NB4 (cell line): ENCODE measurements at places on chromosomes 5 and 9.

DNA sequence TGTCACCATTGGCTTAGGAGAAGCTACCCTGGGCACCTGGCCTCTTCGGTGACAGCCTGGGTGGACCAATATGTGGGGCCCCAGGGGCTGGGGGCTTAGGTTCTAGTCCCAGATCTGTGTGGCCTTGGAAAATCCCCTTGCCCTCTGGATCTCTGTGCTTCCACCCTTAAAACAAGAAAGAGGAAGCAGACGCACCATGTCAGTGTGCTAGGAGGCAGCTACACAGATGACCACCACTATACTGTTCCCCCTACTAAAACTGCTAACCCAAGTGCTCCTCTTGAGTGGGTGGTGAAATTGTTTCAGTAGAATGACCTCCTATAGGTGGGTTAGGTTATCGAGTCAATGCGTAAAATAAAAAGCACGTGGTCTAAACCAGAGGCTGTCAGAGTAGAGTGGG, 31.0 kb downstream of the AFAP1L1 start:
- DNase-seq: peak; percentile 35

DNA sequence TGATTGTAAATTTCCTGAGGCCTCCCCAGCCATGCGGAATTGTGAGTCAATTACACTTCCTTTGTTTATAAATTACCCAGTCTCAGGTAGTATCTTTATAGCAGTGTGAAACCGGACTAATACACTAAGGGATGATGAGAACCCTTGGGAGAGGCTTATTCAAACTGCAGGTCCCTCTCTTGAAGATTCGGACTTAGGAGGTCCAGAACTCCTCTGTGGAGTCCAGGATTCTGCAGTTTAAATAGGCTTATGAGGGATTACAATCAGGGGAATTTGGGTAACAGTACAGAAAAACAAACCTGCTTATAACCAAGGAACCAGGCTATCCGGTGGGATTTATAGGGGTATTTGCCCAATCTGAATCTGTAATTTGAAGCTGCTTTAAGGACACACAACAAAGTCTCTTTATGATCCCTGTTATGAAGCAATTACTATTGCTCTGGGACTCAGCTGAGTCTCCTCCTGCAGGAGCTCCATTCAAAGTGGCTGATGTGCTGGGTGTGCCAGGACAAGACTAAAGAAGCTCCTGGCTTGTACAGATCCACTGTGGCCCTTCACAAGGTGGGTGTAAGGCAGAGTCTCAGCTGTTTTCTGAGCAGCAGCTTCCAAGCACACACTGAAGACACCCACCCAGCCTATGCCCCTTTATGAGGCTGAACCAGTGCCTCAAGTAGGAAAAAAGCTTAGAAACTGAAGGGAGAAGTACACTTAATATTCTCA, 41.8 kb upstream of the LHFPL2 start:
- no peak for DNase-seq

GRCh38 chr5:112419164-112419985, at the start of gene EPB41L4A:
Gene EPB41L4A (minus strand): TSS chr5:112419277. CDS start chr5:112419039, 238 bp downstream.
- DNase-seq: no peak

- DNase-seq: no peak
Measured at GRCh38 chr5:58366461-58366860, 93.4 kb downstream of the PLK2 start.

- peak; percentile 59 for DNase-seq
Measured at GRCh38 chr5:177361418-177362291, 3.9 kb downstream of the RGS14 start.

GRCh38 chr5:147309621-147310020, 74.8 kb downstream of the STK32A start:
- peak; percentile 6 for DNase-seq

- no peak for DNase-seq
Measured at GRCh38 chr9:12882430-12882829, 107.6 kb downstream of the LURAP1L start.

DNA sequence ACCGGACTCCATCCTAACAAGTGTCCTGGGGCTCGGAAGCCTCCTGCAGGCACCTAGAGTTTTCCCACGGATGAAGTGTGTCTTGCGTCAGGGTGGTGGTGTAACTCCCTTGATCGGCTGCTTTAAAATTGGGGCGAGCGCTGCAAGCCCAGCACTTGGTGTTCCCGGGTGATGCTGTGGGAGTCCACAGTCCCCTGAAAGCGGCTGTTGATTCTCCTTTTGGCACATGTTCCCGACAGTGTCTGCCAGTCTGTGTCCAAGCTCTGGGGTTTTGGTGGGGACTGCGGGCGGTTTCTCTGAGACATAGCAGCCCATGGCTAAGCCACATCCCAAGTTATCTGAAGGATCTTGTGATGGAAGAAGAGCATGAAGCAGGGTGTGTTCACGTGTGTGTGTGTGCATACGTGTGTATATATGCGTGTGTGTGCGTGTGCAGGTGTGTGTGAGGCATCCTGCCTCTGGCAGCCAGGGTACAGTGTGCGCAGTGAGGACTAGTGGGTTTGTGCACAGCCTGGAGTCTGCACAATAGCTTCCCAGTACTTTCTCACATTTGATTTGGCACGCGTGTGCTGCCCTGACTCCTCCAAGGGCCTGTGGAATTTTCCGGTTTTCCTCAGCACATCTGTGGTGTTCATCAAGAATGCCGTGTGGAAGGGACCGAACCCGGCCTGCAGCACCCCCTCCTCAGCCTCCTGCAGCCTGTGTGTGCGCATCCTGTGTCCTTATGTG, 16.9 kb downstream of the SLC25A48 start:
- no peak for DNase-seq

- DNase-seq: no peak
Measured at GRCh38 chr9:12849486-12850003, 74.7 kb downstream of the LURAP1L start.

DNA sequence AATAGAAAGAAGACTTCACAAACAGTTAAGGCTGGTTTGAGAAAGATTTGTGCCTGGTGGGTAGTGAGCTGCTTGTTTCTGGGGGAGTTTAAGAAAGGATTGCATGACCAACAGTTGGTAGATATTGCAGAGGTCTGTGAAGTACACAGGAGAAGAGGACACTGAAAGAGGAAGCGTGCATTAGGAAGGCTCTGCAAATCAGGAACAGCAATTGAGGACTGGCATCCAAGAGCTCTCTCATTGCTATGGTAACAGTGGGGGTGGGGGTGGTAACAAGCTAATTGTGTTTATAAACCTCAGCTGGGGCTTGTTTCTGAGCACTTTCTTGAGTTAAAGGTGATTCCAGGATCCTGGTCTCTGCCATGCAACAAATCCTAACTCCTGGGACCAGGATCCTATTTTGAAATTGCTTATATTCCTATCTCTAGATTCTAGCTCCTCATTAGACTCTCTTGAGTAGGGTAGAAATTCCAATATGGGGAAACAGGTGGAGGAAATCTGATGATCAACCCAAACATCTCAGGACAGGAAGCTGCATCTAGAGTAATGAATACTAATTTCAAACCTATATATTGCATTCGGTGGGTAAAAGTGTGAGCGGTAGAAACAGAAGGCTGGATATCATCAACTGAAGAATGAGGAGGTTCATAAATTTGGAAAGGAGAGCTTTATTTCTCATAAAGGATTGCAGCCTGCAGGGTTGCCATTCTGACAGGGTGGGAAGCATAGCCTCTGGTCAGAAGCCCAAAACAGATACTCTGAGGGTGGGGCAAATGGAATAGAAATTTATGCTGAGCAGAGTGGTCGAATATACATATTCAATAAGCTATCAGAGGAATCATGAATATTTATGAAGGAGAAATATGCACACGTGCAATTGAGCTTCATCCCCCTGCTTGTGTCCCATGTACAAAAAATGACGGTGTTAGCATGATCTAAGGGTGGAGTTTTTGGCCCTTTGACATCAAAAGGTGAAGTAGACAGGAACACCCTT, 79.4 kb downstream of the PTTG1 start:
- DNase-seq: peak; percentile 31
